ENCODE measurements at places on chromosomes 5 and 9.

DNA sequence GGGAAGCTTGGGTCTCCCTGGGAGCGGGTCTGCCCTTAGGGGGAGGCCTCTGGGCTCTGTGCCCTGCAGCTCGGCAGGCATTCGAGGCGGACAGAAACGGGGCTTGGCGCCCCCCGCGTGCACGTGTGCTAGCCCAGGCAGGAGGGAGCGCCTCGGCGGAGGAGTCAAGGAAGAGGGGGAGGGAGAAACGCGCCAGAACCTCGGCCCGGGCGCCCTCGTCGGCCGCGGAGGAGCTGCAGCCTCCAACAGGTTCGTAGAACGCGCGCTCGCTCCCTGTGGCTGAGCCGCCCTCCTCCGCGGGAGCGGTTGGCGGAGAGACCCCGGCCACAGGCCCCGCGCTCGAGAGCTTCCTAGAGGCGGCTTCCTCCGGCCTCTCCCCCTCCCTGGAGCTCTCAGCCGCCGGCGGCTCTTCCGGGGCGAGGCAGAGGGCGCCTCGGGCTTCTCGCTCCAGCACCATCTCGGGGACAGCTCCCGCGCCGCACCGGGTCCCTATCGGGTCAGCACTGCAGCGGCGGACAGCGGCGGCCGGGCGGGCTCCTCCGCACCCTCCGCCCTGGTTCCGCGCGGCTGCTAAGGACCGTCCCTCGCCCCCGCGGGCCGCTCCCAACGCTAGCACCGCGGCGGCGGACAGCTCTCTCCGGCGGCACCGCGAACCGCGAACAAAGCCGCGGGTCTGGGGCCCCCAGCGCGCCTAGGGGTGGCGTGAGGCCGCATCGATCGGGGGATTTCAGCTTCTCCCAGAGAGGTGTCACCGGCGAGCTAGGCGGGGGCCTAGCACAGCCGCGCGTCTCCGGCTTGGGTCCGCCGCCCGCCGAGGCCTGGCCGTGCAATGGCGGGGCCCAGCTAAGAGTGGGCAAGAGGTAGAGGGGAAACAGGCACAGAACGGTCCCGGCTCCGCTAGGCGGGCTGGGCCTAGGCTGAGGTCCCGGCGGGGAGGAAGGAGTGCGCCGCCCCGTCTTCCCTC is 74.6 kb upstream of the CPLX2 start:
- DNase-seq: peak; percentile 76

DNA sequence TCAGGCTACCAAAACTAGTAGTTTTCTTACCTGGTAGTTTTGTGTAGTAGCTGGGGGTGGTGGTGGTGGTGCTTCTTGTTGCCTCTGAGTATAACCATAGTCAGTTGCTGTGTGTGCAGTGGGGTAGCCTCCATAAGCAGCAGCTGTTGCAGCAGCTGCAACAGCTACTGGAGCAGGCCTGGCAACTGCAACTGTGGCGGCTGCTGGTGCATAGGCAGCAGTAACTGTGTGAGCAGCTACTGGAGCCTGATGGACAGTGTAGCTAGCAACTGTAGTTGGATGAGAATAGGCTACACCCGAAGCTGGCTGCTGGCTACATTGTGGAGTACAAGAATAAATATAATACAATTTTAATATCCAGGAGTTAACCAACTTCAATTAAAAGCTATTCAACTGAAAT is 24.7 kb downstream of the ZFR start:
- DNase-seq: no peak

DNA sequence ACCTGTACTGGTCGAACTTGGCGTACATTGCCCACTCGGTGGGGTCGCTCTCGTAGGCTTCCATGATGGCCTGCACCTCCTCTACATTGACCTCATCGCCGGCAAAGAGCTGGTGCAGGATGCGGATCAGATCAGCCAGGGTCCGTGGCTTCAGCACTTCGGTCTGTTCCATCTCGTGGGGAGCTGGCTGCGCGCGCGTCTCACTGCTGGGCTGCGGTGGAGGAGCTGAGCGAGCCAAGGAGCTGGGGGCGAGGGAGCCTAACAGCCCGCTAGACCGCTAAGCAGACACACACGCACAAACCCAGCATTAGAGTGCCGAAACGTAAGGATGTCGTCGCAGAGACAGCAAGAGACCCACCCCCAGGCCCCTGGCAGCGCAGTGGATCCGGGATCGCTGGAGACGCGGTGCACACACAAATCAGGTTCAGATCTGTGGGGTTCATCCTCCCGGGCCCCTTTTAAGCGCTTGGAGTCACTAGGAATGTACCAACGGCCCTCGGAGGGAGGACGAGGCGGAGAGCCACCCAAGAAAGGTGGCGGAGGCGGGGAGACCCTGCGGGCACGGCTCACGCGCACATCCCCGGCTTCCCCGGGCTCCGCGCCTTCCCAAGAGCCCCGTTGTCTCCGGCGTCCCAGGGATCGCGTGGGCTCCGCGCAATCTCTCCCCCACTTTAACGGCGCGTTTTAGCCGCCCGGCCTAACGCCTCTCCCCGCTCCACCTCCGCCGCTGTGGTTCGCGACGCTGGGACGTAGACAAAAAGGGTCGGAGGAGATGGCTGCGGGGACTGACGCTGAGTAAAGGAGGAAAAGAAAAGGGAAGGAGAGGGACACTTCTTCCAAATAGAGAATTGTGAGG is at the start of gene CDO1:
Gene CDO1 (minus strand): TSS at position 434 of the 856 bp plus-strand sequence. CDS start 262 bp downstream, at position 172.
- peak; percentile 86 for DNase-seq

GRCh38 chr9:114003351-114003750 is 74.7 kb downstream of the AMBP start:
- DNase-seq: peak; percentile 36

- no peak for DNase-seq
Observed at GRCh38 chr5:130893006-130893405, 272.1 kb downstream of the HINT1 start.

DNA sequence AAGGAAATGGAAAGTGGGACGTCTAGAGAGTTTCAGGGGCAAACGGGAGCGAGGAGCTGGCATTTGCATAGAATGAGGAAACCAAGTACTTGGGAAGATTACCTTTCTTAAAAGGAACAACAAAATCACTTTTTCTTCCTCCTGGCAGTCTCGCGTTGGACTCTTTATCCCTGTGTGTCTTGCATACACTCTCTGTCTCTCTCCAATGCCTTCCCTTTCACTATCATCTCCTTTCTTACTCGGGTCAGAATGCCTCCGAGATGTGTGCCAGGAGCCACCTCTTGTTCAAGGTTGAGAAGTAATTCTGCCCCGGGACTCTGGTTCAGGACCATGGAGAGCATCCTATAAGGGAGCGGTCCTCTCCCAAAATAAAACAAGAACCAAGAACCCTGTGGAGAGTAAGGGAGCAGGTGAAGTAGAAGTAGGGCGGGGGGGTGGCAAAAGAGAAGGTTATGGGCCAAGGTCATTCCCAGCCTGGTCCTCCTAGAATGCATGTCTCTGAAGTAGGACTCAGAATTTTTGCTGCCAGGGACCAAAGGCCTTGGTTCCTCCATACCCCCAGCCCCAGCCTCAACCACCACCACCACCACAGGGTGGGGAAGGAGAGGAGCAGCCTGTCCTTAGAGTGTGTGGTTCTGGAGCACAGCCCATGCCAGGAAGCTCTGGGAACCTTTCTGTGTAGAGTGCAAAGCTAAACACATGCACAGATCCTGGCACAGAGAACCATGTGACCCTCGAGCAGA is 72.1 kb upstream of the ARAP3 start:
- DNase-seq: no peak

GRCh38 chr5:64814073-64814472 is 45.3 kb downstream of the CWC27 start:
- no peak for DNase-seq

Measured in foreskin fibroblast (primary cell).